ENCODE measurements at places on chromosomes 7 and 10.

GRCh38 chr7:1806354-1806753 is 136.3 kb downstream of the ELFN1 start:
- DNase-seq = no peak

- no peak for DNase-seq
Observed at GRCh38 chr10:12382157-12382548, 32.8 kb downstream of the CAMK1D start.

- DNase-seq = no peak
Observed at GRCh38 chr7:73822319-73823173, 8.2 kb upstream of the CLDN4 start.

GRCh38 chr7:35508623-35509400 is 186.1 kb downstream of the HERPUD2 start:
- DNase-seq = no peak

DNA sequence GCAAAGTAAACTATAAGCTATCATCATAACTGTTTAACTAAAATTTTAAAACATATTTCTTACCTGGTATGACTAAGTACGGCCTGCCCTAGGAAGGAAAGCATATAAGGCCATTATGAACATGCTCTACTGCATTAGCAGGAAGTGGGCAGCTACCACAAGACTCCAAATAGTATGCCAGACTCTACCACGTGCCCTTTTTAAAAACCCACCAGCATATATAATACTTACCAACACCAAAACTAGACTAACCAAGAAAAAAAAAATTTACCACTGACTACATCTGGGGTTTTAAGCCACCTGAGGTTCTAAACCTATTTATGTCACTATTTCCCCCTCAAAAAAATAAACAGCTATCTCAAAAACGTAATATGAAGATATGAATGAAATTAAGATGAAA is 30.1 kb downstream of the NUDCD3 start:
- DNase-seq = no peak

DNA sequence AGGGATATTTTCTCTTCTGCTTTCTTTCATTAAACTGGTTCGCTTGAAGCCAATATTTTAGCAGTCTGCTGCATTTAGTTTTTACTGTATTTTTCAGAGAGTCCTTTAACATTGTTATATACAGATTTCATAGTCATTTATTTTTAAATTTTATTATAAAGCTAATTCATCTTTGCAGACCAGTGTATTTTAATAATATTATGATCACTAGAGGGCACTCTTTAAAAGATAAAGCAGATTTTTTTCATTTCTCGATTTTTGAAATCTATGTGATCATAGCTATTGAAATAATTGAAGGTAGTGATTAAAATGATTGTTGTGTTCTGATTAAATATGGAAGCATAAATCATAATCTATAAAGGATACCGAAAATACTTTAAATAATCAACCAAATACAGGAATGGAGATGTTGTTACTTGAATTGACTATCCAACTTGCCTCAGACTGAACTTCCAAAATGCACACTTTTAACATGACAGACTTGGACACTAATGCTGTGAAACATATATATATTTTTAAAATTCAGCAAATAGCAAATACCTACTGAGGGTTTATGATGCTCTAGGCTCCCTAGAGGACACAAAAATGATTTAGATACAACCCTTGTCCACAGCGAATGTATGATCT is 35.2 kb downstream of the ST7 start:
- no peak for DNase-seq

- no peak for DNase-seq
Observed at GRCh38 chr10:29039677-29040189, 249.1 kb upstream of the LYZL1 start.

GRCh38 chr7:1351881-1352625 is 107.2 kb downstream of the MICALL2 start:
- DNase-seq = no peak

DNA sequence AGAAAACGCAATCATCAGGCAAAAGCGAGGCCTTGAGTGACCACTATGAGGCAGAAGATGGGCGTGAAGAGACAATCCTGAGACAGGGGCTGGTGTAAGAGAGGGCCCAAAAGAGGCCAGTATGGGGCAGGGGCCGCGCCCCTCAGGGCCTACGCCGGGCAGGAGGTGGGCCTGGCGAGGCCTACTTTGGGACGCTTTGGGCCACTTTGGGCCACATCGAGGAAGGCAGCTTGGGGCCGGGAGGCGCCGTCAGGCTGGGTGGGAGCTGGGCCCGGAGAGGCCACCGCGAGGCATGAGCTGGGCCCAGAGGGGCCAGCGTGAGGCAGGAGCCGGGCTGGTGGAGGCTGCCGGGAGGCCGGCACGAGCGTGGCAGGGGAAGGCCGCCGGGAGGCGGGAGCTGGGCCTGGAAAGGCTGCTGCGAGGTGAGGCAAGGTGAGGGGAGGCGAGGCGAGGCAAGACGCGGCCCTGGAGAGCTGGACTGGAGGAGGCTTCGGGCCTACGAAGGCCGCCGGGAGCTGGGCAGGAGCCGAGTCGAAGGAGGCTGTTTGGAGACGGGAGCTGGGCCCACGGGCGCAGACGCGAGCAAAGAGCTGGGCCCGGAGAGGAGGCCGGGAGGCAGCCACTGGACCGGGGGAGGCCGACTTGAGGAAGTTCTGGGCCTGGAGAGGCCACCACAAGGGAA is 171.3 kb downstream of the TPST1 start:
- DNase-seq = no peak

DNA sequence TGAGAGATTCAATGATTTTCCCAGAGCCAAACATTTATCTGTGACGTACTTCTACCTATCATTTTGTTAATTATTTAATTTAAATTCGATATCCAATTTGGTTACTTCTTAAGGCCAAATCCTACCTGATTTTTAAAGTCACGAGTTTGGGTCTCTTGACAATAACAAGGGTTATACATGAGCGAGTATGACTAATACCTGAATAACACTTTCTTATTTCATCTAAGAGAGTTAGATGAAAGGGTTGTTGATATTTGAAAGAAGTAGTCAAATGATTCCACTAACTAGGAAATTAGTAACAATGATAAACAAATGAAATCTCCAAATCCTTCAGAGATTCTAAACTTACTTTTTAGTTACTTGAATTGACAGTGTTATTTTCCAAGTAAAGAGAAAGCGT is 1086.9 kb downstream of the XPNPEP1 start:
- DNase-seq = no peak

- DNase-seq = no peak
Observed at GRCh38 chr7:24192691-24193090, 91.3 kb upstream of the NPY start.

DNA sequence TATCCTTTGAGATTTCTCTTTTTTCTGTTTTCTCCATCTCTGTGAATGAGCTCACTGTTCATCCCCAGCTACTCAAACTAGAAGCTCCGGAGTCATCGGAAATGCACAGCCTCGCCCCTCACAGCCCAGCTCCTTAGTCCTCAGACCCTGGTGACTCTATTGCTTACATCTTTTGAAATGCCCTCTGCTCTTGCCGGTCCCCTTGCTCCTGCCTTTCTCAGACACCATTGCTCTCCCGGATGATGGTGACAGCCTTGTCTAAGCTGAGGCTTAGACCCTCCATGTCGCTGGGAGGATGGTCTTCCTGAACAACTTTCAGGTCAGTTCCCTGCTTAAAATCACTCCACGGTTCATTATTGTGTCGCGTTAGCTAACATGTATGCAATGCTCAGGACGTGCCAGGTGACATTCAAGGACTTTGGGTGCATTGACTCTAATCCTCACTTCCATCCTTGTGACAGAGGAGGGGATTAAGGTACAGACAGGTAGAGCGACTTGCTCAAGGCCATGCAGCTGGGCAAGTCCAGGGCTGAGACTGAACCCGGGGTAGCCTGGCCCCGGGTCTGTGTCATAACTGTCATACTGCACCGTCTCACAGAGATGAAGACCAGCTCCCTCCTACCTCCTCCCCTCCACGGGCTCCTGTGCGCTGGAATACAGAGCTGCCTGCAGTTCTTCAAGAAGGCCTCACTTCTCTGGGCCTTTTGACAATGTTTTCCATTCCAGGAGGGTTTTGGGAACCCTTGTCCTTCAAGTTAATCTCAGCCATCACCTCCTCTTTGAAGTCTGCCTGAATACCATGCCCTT is 4.3 kb upstream of the UCMA start:
- DNase-seq = no peak

- DNase-seq = no peak
Observed at GRCh38 chr7:155945670-155946325, 133.5 kb upstream of the SHH start.

DNA sequence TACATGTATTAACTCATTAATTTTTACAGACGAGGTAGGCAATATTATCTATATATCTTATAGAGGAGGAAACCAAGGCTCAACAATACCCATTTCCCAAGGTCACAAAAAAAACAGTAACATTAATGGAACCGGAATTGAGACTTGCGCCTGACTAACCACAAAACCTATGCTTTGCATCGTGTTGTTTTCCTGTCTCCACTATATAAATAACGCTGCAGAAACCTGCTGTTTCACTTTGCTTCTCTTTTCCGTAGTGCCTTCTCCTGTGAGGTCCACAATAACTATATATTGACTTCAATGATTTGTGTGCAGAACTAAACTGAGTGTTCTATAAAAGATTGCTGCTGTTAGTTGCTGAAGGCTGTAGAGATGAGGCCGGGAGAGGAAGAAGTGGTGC is 97.7 kb upstream of the RPA3 start:
- DNase-seq = no peak

DNA sequence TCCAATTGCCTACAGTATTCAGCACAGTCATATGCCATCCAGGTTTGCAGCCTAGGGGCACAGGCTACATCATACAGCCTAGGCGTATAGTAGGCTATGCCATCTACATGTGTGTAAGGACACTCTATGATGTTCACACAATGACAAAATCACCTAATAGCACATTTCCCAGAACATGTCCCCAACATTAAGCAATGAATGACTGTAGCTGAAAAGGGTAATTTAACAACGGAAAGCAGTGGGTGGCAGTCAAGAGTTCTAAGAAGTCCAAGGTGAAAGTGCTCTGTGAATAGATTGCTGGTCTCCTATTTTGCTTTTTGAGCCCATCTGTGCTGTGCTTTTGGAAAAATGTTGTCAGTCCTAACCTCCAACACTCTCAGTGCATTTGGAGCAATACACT is 162.6 kb downstream of the KLF6 start:
- DNase-seq = no peak

- DNase-seq = no peak
Observed at GRCh38 chr10:129163531-129163930, 303.5 kb upstream of the MGMT start.

- DNase-seq = no peak
Observed at GRCh38 chr10:15144788-15145187, 23.7 kb downstream of the NMT2 start.

- no peak for DNase-seq
Observed at GRCh38 chr7:15086862-15087261, 184.3 kb upstream of the DGKB start.

DNA sequence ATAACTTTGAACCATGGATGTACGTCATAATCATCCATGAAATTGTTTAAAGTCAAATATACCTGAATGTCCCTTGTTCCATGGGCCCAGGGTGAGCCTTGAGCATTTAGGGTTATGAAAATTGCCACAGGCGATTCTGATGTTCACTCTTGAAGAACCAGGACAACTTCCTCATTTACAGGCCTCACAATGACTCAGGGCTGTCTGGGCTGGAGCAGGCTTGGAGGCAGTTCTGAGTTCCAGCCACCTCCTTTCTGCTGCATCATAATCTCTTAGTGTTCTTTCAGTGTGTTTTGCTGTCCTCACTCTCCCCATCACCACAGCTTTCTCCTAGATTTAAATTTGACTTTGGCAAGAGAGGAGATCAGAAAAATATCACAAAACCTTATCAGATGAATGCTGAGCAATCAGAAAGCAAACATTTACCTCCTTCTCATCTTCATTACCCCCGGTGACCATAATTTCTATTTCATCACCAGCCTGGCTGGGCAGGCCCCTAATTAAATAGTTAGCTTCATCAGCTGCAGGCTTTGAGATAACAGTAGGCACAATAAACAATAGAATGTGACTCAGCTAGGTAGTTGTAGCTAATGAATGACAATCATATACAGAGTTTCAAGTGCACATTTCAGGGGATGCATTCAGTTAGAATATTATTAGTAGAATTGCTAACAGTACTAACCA is 571.0 kb downstream of the SH2D4B start:
- no peak for DNase-seq

Data from tibial nerve (tissue), 4 donors.